Stimulated activated CD4-positive, alpha-beta T cell treated with anti-CD3 and anti-CD28 coated beads, Interleukin-4, amount 100 ng/mL, for 1 hour (primary cell): ENCODE measurements at places on chromosomes 7 and 10.

DNA sequence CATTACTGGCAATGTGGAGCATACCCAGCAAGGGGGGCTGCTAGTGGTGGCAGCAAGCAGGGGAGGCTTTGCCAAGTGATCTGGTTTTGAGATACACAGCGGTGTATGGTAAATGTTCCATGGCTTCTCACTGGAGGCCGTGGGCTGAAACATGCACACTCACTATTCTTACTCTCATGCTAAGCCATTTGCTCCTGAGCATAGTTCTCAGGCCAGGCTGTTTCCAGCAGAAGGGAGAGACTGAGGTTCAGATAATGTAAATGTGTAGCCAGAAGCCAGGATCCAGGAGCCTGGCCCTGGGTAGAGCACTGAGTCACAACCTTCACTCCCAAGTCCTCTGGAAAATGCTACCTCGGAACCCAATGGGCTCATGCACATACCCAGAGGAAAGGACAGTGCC lies 757.9 kb downstream of the GRID1 start:
- no peak for DNase-seq

DNA sequence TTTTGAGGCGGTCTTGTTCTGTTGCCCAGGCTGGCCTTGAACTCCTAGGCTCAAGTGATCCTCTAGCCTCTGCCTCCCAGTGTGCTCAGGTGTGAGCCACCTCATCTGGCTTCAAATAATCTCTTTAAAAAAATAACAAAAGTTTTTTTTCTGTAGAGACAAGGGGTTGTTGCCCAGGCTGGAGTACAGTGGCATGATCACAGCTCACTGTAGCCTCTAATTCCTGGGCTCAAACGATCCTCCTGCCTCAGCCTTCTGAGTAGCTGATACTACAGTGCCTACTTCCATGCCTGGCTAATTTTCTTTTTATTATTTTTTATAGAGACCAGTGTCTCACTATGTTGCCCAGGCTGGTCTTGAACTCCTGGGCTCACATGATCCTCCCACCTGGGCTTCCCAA lies 11.7 kb downstream of the FOXK1 start:
- DNase-seq, result no peak

DNA sequence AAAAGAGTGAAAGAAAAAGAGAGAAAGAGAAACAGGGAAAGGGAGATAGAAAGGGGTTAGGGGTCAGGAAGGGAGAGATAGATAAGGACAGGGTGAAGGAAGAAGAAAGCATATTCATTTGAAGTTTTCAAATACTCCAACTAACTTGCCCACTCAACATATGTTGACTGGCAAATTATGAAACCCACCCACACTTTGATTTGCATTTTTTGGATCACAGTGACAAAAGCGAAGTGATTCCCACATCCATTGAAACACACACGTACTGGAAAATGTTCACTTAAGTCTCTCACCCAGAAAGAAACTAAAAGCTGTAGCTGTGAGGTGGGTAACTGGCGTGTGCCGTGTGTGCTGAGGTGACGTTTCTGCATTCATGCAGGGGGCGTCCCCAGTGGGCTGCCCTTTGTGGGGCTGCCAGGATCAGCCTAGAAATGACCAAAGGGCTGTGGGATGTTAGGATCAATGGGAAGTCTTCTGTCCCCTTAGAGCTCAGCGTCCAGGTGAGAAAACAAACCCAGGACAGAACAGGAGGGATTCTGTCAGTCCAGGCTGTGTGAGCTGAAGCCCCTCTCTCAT lies 134.9 kb upstream of the ADARB2 start:
- DNase-seq, result no peak

GRCh38 chr7:69903410-69903809 lies 305.1 kb downstream of the AUTS2 start:
- DNase-seq, result no peak

GRCh38 chr10:132608511-132609195 lies 71.1 kb downstream of the INPP5A start:
- DNase-seq, result no peak

DNA sequence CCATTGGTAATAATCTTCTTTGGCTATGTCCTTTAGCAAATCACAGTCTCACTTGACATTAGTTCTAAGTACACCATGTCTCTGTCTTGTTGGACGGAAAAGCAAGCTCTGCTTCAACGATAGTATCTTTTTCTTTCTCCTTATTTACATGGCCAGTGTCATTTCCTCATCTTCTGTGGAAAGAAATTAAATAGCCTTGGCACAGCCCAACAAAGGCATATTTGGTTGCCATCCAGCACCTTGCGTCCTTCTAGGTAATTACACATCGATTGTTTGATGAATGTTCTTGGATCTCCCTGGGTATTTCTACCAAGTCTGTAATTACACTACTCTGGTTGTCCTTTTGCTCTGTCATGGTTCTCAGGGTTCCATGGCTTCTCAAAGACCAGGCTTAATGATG lies 183.1 kb downstream of the CHN2 start:
- DNase-seq, result no peak

- DNase-seq, result no peak
These were observed 20.6 kb upstream of the RASSF4 start for GRCh38 chr10:44938956-44939355.

- DNase-seq, result no peak
These were observed 25.0 kb upstream of the WDR11 start for GRCh38 chr10:120825878-120826769.

GRCh38 chr7:67496589-67496988 lies 500.0 kb downstream of the TYW1 start:
- no peak for DNase-seq

- DNase-seq, result no peak
These were observed 1.5 kb downstream of the NRG3 start for GRCh38 chr10:81876253-81877077.

- DNase-seq, result no peak
These were observed at the start of gene TRIM24 for GRCh38 chr7:138460176-138460648. Gene TRIM24, plus strand, starts transcription at chr7:138460259. Its CDS starts 290 bp downstream, at chr7:138460549.

- DNase-seq, result no peak
These were observed 72.6 kb upstream of the NFKB2 start for GRCh38 chr10:102322914-102323313.

DNA sequence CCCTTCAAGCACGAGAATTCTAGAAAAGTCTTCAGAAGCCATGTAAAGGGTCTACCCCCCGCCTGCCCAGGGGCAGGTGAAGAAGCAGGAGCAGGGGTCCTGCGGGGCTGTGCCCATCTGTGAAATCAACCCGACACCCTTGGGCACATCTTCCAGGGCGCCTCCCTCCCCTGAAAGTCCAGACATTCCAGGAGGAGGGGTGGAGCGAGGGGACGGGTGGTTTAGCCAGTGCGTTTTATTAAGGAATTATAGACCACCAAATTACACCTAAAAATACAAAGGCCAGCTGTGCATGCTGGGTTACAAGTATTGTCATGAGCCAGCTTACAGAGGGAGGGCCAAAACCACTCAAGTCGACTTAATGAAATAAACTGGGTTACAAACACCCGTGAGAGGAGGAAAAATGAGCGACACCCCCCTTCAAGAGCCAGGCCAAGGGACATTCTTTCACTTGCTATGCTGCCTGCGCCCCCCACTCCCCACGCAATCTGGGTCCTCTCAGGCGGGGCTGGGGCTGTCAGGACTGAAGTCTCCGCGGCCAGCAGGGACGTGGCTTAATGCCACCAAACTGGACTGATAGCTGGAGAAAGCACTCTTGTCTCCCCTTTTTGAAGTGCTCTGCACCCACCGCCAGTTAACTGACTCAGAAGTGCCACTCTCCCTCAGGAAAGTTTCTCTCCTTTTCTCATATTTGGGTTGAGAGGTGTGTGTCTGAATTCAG lies 360.3 kb downstream of the FRMD4A start:
- DNase-seq, result no peak

- no peak for DNase-seq
These were observed 61.6 kb upstream of the UNC5B start for GRCh38 chr10:71150796-71151195.

- no peak for DNase-seq
These were observed 93.3 kb downstream of the CUL2 start for GRCh38 chr10:34996843-34997242.

GRCh38 chr7:28542410-28542809 lies 130.1 kb downstream of the CREB5 start:
- DNase-seq, result no peak

DNA sequence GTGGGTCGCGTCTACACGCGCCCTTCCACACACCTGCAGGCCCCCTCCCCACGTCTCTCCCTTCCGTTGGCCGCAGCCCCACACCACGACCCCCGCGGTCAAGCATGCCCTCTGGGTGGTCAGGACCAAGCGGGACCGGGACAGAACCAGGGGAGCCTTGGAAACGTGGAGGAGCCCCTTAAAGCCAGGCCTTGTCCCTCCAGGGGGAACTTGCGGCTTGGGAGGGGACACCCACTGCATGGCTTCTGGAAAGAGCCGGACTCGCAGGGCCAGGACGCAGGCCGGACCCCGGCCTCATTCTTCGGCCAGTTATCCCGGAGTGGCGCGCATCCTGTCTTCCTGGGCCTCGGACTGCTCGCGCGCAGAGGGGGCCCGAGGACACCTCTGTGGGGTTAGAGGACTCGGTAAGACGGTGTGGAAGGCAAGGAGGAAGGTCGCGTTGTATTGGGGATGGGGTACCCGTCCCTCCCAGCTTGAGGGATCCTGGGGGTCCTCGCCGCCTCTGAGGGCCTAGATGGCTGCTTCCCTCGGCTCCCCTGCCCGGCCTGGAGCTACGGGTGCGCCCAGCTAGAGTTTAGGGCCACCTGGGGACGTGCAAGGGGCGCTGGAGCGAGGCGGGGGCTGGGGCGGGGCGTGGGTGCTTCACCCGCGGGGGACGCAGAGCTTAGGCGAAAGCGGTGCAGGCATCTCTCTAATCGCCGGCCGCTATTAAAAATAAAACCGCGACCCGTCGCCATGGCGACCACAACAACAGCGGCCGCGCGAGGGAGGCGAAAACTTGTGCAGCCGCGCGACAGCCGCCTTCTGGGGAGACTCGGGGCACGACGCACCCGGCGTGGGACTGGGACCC lies 1.8 kb upstream of the PDGFA start:
- DNase-seq, result no peak
